ENCODE measurements at places on chromosomes 6 and 20.

GRCh38 chr6:161498359-161498758 lies 224.5 kb upstream of the AGPAT4 start:
- peak; percentile 10 for DNase-seq

DNA sequence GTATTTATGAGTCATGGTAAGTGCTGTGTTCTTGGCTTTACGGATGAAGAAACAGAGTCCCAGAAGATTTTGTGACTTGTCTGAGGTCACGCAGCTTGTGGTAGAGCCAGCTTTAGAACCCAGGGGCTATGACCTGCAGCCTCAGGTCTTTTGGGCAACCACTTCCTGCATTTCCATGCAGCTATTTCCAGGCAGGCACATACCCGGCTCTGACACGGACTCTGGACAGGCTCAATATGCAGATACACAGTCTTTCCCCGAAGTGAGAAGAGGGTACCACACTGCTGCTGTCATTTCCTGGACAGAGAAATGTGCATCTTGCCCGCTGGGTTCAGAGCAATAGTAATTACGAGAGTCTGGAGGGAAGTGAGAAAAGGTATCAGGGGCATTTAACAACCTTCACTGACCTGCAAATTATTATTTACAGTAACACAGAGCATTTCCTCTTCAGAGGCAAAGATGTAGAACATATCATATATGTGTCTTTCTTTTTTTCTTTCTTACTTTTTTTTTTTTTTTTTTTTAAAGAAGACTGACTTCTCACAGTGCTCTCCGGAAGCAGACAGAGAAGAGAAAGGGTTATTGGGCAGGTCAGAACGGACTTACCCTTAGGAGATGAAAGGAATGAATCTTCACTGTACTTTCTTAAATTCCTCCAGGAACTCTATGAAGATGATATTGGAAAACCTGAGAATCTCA lies 185.1 kb downstream of the CLIC5 start:
- DNase-seq = peak; percentile 53

DNA sequence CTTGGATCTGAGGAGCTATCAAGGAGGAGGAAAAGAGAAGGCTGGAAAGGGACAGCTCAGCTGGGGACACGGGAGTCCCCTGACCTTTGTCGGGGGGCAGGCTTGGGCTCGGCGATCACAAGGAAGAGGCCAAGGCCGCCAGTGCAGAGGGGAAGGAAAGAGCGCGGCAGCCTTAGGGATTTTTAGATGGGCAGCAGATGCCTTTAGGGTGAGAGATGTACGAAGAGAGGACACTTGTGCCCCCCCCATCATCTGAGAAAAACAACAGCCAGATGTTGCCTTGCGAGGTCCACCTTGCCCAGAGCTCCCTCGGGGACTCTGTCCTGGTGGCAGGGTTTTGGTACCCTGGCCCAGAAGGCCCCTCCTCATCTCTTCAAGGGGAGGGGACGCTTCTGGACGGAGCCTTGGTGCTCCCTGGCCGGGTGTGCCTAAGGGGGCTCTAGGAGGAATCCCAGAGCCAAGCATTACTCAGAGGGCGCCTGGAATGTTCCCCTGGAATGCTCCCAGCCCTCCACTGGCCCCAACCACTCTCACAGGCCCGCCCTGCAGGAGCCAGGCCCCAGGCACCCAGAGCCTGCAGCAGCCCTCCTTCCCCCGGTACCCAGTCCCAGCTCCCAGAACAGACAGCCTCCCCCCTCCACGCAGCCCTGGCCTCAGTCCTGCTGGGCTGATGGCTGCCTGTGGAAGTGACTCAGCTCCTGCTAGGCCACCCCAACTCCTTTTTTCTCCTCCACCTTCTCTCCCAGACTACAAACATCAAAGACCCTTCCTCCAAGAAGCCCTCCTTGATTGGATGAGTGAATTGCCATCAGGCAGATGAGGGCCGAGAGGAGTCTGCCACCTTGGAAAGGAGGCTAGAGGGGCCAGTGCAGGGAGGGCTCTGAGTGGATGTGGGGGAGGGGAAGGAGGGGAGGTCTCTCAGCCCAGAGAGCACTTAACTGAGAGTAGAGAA lies 1.8 kb downstream of the ADAM33 start:
- peak; percentile 43 for DNase-seq

DNA sequence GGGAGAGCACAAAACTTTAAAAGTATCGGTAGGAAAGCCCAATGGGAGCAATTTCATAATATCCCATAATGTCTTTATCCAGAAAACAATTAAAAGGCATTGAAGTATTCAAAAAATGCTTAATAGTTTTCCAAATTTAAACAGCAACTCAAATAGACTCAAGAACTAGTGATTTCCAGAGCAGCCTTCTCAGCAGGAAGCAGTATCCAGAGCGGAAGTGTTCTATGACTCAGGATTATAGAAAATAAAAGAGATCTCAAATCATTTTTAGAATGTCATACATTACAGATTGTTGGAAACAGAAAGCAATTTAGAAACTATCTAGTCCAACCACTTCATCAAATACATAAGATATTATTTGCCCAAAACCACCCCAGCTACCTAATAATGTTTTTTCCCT lies 79.3 kb downstream of the COL12A1 start:
- DNase-seq = peak; percentile 37

DNA sequence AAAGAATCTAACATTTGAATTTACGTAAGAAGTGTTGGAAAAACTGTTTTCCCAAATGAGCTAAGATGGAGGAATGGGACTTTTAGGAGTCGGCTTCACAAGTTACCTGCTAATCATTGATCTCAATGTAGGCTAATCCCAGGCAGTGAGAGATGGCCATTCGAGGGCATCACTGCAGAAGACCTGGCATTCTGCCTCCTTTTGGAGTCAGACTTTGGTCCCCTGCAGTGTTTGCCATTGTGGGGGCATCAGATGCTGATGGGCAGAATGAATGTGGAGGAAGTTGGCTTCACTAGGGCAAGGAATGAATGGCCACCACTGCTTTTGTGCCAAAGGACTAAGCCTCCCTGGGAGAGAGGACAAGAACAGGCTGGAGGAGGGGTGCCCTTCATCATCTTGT lies 55.7 kb upstream of the NKX2-2 start:
- DNase-seq = no peak

DNA sequence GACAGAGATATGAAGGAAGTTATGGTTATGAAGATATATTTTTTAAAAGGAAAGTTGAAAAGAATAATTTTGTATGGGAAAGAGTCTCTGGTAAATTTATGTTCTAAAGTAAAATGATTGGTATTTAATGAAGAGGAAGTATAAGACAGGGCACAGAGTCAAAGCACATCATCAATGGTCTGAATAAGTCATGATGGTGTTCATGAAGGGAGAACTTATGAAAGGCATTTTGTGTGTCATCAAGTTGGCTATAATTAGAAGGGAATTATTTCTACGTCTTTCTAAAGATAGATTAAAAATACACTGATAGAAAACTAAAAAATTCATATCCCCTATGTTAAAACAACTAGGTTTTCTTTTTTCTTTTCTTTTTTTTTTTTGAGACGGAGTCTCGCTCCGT lies 21.4 kb upstream of the SNAI1 start:
- DNase-seq = no peak

DNA sequence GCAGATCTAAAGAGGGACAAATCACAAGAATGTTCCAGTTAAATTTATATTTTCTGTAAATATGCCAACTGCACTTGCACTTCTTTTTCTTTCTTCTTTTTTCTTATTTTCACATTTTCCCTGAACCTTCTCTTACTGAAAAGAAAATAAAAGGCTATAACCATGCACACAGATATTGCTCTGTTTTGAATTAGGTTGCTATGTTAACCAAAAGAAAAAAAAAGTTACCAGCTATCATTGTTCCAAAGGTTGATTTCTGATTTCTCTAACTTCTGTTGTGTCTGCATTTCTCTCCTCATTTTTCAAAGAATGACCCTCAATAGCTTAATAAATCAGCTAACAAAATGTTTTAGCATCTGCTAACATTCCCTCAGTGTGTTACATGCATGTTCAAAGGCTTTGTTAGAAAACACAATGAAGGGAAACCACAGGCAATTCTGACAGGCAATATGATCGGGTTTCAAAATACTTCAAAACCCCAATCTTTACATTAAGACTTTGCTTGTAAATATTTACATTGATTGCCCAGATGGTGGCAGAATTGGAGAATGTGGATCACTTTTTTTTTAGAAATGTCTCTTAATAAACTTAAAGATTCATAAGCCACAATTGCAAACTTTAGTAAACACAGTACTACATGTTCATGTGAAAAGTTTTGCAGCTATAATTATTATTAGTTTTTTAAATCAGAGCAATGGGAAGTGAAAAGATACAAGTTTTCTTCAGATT lies 928.3 kb upstream of the FLRT3 start:
- no peak for DNase-seq

GRCh38 chr6:36493859-36494258 lies 51.1 kb downstream of the KCTD20 start:
- peak; percentile 60 for DNase-seq

DNA sequence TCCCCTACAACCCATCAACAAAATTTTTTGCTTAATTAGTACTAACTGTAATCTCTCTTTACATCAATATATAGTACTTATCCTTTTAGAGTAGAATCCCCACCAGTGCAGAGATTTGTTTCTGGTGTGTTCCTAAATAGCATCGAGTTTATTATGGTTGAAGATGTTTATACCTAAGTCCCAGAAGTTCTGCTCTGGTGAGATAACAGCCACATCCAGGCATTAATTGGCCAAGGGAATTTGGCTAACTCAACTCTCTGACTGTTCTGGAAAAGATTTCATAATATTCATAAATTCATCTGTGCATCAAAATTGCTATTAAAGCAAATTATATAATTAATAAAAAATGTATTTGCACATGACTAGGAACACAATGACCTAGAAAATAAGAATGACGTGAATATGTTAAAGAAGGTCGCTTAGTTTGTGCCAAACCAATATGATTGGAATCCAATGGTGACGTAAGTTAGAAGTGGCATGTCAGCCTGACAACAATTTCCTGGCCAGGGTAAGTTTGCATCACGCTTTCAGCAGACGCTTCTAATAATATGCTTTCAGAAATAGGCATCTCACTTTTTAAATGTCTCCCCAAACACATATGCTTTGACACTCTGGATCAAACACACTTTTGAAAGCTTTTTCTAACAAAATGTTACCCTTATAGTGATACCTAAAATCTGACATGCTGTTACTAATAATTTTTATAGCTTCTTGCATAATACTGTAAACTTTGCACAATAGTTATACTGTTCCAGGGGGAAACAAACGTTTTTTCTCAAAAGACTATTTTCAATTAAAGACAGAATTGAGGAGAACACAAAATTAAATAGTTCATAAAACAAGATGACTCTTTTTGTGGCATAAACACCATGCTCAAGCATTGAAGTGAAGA lies 236.7 kb downstream of the TENT5A start:
- DNase-seq = no peak

All from iris pigment epithelial cell (primary cell).